ENCODE measurements at places on chromosomes 5 and 9.

DNA sequence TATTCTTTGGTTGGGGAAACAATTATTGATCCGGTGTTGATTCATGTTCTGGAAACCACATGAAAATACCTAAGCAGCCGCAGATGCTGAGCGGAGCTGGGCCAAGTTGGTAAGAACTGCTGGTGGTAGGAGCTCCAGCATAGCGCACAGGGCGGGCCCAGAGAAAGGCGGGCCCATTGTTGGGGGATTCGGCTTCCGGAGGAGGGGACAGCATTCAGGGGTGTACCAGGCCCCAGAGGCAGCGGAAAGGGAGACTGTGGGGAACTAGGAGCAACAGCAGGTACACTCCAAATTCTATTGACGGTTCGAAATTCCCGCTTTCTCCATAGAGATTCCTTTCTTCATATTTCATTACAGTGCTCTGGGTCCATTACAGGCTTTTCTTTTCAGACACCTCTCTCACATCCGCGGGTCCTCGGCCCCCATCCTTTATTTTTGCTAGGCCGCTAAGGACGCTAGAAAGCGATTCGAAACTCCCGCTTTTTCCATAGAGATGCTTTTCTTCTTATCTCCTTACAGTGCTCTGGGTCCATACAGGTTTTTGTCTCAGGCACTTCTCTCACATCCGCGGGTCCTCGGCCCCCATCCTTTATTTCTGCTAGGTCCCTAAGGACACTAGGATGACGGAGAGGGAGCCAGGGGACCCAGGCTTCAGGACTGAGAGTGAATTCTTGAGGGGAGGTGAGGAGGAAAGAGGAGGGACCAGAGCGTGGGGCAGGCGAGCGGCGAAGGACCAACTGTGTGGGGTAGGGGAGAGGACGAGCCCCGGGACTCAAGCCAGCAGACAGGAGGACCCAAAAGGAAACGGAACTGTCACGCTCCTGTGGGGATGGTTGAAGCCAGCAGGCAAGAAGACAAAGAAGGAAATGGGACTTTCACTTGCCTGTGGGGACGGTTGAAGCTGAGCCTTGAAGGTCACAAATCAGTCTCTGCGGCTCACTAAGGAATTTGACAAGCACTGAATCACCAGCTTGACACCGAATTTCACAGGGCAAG, at the start of gene CCDC152:
Gene CCDC152 (plus strand): TSS at position 213 of the 996 bp plus-strand sequence. CDS start 2,304 bp downstream, outside the sequence.
- DNase-seq, result no peak

DNA sequence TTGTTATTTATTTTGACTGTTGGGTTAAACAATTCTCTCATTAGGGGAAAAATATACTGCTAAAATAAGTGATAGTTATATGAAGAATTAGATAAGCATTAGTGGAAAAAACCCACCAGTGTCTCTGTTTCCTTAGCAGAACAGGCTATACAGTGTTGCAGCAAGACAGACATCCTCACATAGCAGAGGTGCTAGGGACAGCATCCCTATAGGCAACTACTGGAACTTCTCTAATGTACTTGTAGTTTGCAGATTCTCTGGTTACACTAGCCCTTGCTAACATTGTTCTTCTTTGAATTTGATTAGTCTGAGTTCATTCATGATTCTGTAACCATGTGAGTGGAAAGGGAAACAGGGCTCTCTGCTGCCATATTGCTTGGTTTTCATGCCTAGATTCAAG, 661.8 kb upstream of the RGMB start:
- no peak for DNase-seq

DNA sequence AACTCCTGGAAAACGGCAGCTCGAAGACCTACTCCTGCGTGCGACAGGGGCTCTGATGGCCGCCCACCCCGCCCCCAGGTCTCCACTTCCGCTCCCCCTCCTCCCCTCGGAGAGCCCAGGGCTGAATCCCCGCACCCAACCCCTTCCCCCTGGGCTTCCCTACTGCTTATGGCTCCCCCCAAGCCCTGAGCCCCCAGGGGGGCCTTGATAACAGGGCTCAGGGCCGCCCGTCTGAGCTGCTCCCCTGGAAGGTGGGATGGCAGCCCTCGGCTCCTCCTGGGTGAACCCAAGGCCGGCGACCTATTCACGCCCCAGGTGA, 30.4 kb downstream of the GLT6D1 start:
- DNase-seq, result no peak

GRCh38 chr9:15416880-15417279, 5.8 kb upstream of the SNAPC3 start:
- no peak for DNase-seq

DNA sequence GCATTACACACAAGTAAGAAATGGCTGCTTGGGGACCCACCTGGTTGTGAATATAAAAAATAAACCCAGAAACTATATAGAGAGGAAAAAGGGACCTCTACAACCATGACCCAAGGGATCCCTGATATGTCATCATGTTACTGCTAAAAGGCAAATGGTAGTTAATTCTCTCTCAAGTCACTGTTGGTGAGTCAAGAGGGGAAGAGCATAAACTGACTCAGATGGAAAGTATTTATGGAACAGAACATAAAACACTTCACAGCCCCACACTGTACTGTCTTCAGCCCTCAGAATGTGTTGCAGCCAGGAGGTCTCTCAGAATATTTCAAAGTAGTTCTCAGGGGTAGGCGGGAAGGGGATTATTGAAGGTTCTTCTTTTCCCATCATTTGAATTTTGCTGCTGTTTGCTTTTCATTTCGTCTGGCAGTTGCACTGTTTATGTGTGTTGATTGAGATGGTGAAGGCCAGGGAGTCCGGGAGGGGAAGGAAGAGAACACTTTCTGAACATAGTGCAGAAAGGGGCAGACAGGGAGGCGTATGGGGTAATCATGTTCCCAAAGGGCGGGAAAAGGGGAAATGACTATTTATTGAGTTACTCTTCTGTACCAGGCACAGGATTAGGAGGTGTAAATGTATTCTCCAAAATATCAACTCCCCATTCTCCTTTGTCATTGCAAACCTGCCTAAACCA, 85.5 kb downstream of the TEK start:
- DNase-seq, result no peak

- DNase-seq, result no peak
Observed at GRCh38 chr5:170903075-170903474, 41.3 kb downstream of the RANBP17 start.

- DNase-seq, result peak; percentile 16
Observed at GRCh38 chr5:37839407-37840052, at the start of gene GDNF. GDNF (minus strand) TSS chr5:37840041; CDS start chr5:37834796, 5,245 bp downstream.

- DNase-seq, result no peak
Observed at GRCh38 chr9:96020300-96020791, 144.9 kb downstream of the ERCC6L2 start.

- DNase-seq, result no peak
Observed at GRCh38 chr5:158857976-158858375, 241.7 kb downstream of the EBF1 start.

DNA sequence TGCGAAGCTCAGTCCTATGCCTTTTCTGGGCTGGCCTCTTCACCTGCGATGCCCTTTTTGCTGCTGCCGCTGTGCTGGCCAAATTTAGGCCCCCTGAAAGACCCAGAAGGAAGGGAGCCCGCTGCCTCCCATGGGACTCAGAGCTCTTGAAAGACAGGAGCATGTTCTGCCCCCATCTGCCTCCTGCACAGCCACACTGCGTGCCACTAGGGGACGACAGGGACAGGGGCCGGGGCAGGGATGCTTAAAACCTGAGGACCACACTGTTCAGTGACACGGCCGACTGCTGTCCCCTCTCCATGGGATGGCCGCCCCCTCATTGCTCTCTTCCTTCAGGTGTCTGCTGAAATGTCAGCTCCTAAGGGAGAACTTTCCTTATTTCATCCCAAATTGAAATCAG, 132.4 kb downstream of the ADAMTS2 start:
- no peak for DNase-seq

DNA sequence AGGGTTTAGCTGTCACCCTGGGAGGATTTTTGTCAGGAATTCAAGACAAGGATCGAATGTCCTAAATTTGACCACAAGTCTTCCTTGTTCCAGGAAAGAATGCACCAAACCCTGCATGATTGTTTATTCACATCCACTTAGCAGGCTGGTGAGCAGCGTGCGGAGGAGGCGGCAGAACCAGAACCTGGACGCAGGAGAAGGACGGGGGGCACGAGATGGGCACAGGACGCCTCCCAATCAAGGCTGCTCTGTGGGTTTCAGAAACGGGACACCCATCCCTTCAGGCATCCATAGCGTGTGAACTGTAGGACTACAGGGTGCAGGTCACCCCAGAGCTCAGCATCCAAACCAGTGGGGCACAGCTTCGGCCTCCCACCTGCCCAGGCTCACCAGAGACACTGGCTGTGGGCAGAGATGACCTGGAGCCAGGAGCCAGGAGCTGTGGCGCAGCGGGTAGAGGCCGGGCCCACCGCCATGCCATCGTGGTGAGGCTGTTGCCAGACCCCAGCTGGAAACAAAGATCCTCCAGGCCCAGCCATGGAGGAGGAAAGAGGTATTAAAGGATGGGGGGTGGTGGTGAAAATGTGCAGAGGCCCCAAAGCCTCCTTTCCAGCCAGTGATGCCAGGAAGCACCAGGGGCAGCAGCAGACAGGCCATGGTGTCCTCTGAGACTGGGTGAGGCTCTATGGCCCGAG, 32.3 kb upstream of the ADAMTS2 start:
- DNase-seq, result no peak

DNA sequence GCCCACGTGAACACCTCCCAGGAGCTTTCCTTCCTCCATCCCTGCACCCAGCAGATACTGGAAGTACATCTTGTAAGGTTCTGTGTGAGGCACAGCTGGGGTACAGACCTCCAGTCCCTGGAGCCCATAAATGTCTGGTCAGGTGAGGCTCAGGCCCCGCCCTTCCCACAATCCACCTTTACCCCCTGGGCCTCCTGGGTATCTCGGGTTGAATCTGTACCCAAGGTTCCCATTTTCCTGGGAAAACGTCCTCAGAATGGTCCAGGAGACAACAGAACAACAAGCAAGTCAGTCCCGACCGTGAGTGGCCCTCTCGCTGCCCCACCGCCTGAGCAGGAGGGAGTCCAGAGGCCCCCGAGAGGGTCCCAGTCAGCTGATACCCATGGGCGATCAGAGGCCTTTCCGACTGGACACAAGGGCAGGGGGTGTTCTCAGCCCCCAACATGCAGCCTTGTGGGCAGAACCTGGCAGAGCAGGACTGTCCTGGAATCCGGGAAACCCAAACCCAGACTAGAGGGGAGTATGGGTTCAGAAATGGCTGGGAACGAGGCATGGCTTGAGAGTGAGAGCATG, 4.3 kb downstream of the SPATA31E1 start:
- no peak for DNase-seq

- no peak for DNase-seq
Observed at GRCh38 chr5:168314735-168315411, 23.4 kb downstream of the WWC1 start.

- no peak for DNase-seq
Observed at GRCh38 chr5:172801179-172801671, 30.2 kb upstream of the DUSP1 start.

GRCh38 chr5:73030995-73031394, 75.2 kb downstream of the FCHO2 start:
- no peak for DNase-seq

- DNase-seq, result no peak
Observed at GRCh38 chr9:25226901-25227686, 451.1 kb downstream of the TUSC1 start.

GRCh38 chr9:5684101-5684500, 55.2 kb downstream of the RIC1 start:
- DNase-seq, result no peak

DNA sequence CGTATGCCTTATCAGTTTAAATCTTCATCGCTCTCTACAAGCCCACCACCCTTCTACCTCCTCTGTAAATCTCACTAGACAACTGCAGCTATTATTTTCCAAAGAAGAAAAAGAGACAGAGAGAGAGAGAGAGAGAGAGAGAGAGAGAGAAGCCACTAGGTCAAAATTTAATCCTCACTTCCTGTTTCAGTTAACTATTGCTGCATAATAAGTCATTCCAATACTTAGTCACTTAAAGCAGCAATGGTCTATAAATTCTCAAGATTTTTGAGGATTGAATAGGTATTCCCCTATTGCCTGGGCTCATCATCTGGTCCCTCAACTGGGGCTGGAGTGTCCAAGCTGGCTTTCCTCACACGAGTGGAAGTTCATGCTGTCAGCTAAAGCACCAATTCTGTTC, 68.8 kb downstream of the ITGA1 start:
- DNase-seq, result no peak

DNA sequence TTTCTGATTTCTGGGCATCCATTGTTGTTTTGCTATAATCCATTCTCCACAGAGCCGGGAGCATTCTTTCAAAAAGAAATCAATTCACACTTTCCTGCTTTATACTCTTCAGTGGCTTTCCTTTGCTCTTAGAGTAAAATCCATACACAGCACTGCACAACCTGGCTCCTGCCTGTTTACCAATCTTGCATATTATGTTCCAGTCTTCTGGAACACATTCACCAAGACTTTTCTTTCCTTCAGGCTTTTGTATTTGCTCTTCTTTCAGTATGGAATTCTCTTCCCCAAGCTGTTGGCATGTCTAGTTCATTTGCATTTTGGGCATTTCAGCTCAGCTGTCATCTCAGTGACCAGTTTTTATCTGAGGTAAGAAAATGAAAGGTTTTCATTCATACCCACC, 6.3 kb downstream of the RFESD start:
- DNase-seq, result no peak

- DNase-seq, result peak; percentile 65
Observed at GRCh38 chr9:133121915-133122550, 993 bp upstream of the RALGDS start.

DNA sequence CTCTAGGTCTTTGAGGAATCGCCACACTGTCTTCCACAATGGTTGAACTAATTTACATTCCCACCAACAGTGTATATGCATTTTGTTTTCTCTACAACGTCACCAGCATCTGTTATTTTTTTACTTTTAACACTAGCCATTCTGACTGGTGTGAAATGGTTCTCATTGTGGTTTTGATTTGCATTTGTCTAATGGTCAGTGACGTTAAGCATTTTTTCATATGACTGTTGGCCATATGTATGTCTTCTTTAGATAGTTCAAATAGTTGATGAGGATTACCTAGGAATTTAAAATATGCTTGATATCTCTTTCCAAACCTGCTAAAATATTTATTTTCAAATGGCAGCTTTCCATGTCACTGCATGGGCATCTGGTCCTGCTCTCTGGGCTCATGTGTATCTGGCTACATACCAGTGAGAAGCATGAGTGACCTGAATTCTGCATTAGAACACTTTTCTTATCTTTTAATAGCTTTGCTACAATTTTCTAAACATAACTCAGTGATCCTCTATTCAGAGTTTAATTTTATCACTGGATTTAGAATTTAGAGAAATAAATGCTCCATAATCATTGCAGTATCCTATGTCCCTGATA, 95.8 kb upstream of the ADAMTS16 start:
- no peak for DNase-seq

- no peak for DNase-seq
Observed at GRCh38 chr9:98438666-98439065, 183.2 kb upstream of the TBC1D2 start.

DNA sequence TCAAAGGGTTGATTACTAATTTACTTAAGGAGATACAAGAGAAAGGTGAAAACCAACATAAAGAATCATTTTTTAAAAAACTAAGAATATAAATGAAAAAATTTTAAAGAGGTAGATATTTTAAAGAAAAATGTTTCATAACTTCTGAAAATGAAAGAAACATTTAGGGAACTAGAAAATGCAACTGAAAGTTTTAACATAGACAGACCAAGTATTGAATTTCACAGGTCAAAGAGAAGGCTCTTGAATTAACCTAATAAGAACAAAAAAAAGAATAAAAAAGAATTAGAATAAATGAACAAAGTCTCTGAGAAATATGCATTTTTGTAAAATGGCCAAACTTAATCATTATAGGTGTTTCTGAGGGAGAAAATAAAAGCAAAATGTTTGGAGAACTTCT, 16.1 kb upstream of the FAM174A start:
- DNase-seq, result no peak
